ENCODE measurements at places on chromosomes 11 and 22. TPM values are rescaled to one million over a fixed set of nuclear protein-coding genes. Genes with fewer than 3 reads are reported as not detected.

UBQLNL gene
- total RNA-seq: 0.52 TPM

MMP13 gene
- total RNA-seq: not detected

- no peak for DNase-seq
Observed at GRCh38 chr11:19843079-19843478, 130.4 kb downstream of the NAV2 start.

DNA sequence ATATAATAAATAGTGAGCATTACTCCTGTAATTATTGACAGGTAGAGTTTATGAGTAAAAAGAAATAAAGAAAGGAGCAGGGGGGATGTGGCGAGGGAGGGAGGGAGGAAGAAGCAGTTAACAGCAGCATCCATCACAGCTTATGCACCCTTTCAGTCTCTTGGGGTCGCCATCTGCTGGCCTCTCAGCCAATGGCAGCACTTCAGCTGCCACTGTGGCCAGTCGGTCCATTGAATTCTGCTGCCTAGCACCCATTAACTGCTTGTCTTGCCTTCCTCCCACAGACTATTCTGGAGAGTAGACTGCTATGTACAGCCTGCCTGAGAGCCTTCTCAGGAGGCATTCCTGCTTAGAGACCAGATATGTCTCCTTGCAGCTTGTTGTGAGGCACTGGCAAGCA is 388.3 kb downstream of the TENM4 start:
- no peak for DNase-seq

ANKK1 gene
- total RNA-seq: 0.78 TPM

MS4A6E gene
- not detected for total RNA-seq

- peak; percentile 1 for DNase-seq
Observed at GRCh38 chr11:2293531-2293971, 8.2 kb downstream of the C11orf21 start.

RFPL3 gene
- total RNA-seq: not detected

DNA sequence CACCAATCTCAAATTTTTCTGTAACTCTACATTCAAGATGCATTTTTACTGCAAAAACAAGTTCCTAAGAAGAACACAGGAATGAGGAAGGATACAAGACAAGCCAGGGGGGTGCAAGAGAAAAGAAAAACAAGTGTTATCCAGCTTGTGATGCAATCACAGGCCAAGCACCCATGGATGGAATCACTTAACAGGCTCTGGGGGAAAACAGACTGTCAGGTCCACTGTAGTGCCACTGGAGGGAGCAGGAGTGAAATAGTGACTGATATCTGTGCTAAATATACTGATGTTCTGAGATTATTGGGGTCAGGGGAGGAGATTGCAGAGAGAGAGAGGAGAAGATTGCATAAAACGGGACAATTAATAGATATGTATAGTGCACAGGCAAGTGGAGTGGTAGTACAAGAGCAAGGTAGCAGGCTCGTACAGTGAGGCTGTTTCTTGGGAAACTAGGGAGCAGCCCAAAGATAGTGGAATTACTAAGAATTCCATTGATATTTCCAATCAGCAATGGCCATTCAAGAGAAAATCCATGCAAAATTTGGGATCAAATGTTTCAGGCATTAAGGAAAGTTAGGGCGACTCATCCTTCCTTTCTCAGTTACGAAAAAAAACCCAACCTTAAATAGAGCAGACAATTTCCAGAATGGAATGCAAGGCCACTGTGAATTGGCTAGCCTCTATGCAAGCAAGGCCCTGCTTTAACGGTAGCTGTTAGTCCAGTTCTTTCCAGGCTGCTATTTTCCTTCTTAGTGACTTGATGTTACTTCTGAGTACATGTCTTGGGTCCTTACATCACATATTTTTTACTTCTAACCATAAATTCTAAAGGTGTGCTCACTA is 52.2 kb upstream of the CEP126 start:
- DNase-seq: no peak

GRCh38 chr11:47225552-47226400 is 11.0 kb downstream of the DDB2 start:
- no peak for DNase-seq

MAP6 gene
- total RNA-seq: 2.6 TPM

- peak; percentile 68 for DNase-seq
Observed at GRCh38 chr11:15969281-15969680, 387.1 kb downstream of the SOX6 start.

DNA sequence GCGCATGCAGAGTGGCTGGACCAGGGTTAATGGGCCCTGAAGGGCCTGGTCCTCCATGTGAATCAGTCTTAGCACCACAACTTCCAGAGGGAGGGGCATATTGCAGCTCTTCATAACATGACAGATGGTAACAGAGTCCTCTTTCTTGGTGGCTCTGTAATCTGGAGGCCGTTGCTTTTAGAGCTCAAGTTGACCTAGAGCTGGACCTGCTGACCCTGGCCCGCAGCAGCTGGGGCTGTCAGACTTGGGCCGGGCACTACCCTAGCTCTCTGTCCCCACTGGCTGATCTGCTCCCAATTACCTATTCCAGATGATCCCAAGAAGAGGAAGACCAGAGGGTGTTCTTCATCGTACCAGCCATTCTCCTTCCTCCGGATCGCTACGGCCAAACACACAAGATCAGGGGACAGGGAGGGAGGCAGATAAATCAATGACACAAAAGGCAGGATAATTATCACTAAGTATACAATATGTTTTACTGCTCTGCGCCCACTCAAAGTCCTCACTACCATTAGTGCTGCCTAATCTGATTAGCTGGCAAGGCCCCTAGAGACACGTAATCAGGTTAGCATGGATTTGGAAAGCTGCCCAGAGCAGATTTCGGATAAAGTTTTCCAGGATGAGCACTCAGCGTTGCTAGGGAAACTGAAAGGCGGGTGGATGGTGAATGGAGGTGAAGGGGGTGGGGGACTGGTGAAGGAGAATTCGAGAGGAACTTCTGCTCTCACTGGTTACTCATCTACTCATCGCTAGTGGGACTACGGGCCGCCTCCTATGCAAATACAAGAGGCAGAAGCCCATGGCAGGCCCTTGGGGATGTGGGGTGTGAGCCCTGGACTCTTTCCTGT is 64.5 kb upstream of the PHOX2A start:
- peak; percentile 14 for DNase-seq

HTR3A gene
- total RNA-seq: 0.33 TPM

DNA sequence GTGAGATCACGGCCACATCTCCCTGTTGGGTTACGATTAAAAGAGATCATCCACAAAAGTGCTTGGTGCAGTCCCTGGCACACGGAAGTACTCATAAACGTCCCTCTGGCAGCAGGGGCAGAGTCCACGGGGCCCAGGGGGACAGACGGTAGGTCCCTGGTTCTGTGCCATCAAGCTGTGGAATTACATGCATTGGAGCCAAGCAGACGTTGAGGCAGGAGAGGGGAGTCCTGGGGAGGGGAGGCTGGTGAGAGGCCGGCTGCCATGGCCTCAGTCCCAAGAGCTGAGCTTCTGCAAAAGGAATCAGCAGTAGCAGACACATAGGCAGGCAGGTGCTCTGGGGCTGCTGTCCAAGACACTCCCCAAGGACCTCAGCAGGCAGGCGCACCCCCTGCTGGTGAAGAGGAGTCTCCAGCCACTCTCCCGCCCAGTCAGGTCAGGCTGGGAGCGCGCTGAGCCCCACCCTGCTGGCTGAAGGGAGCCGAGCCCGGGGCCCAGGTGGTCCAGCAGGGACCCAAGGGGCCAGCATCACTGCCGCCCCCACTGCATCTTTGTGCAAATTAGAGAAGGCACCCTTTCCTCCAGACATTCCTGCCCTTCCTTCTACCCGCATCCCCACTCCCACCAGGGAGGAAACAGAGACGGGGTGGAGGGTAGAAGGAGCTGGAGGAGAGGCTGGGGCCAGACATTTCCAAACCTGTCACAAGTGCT is 7.6 kb upstream of the KCTD17 start:
- peak; percentile 94 for DNase-seq

GRCh38 chr11:129145276-129145675 is 46.8 kb downstream of the ARHGAP32 start:
- no peak for DNase-seq

GRCh38 chr11:313787-314553 is at the start of gene IFITM1:
IFITM1 (plus strand) TSS chr11:314040; CDS start chr11:314171, 131 bp downstream.
- no peak for DNase-seq

- DNase-seq: no peak
Observed at GRCh38 chr11:135069890-135070289, 657.8 kb upstream of the B3GAT1 start.

DNA sequence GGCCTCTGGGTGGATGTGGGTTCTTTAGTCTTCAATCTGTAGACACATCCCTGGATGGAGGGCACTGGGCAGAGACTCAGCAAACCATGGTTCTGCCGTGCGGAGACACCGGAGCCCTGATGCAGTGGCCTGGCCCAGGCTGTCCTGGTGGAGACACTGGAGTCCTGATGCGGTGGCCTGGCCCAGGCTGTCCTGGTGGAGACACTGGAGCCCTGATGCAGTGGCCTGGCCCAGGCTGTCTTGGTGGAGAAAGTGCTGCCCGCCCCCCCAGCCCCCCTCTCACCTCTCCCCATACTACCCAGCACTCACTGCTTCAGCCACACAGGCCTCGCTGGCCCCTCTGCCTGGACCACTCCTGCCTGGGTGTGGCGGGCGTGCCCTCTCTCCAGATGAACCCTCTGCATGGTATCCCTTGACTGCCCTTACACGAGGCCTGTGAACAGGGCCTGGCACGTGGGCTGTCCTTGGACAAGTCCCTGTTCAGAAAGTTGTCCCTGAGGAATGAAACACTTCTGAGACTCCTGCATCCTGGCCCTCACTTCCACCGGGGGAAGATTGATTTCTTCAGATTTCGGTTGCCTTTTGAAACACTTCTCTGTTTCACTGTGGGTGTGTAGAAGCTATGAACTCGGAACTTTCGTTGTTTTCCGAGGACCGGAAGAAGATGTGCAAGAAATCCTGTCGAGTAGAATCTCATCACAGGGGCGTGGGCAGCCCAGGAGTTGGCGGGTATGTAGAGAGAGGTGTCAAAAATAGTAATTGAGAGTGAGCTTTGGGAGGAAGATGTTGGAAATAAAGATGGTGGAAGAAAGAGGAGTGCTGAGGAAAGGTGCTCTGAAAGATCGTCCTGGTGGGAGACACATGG is 26.2 kb downstream of the IGHMBP2 start:
- no peak for DNase-seq

DNA sequence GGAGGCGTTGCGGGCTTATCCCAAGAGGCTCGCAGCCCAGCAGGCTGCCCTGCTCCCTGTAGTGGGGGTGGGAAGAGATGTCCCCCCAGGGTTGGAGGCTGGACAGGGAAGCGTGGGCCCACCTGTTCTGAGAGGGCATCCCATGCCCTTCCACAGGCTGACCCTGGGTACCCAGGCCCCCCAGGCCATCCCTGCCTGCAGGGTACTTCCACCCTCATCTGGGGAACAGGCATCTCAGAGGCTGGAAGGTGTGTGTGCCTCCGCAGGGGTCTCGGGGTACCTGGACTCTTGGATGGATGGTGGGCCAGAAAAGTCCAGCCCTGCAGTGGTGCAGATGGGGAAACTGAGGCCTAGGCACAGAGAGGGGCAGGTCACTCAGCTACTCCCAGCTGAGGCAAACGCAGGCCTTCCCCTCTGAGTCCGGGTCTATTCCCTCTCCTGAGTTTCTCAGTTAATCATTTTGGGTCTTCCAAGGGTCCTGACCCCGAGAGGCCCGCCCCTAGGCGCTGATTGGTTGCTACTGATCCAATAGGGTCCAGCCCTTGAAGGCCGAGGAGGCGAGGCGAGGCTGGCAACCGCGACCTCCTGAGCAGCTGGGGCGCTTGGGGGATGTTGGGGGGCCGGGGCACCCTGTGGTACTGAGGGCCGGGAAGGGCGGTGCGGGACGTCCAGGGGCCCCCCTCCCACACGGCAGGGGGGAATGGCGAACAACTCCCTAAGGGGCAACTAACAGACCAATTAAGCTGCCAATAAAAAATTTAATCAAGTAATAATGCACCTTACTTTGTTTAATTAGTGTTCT is 23.8 kb downstream of the FLRT1 start:
- no peak for DNase-seq

ZNRF3 gene
- 8.6 TPM for total RNA-seq

DNA sequence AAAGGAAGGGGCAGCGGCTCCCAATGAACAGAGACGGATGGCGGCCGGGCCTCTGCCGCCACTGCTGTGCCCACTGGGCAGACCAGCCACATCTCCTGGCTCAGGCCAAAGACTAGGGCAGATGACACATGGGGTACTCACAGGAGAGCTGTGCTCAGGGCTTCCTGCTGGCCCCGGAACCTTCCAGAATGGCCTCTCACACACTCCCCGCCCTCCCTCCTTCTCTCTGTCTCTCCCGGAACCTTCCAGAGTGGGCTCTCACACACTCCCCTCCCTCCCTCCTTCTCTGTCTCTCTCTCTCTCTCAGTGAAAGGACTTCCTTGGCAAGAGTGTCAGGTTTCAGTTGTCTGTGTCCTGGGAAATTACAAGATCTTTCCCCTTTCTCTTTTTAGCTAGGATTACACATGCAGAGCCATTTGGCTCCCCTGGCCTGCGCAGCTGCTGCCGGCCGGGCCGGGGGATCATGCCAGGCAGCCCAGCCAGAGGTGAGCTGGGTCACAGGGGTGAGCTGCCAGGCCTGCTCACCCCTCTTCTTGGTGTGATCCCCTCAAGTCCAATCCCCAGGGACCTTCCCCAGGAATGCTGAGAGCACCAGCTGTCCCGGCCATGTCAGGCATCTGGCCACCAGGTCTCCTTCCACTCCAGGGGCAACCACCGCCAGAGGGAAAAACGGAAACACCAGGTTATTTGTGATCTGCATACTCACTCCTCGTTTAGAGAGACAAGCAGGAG is 45.3 kb upstream of the ADA2 start:
- DNase-seq: no peak

NAALADL1 gene
- 11.5 TPM for total RNA-seq

DNA sequence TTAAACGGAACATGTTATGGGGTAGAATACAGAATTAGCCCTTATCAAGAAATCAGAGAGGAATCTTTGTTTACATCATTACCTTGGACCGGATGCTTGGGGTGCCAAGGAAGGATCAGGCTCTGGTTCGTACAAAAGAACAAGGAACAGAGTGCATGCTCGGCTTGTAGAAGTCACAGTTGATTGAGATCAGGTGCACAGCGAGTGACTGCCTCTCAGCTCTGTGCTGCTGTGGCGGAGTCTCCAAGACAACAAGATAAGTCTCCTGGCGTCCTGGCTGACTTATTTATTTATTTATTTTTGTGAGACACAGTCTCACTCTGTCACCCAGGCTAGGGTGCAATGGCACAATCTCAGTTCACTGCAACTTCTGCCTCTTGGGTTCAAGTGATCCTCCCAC is 31.8 kb downstream of the GLB1L2 start:
- DNase-seq: no peak

DNA sequence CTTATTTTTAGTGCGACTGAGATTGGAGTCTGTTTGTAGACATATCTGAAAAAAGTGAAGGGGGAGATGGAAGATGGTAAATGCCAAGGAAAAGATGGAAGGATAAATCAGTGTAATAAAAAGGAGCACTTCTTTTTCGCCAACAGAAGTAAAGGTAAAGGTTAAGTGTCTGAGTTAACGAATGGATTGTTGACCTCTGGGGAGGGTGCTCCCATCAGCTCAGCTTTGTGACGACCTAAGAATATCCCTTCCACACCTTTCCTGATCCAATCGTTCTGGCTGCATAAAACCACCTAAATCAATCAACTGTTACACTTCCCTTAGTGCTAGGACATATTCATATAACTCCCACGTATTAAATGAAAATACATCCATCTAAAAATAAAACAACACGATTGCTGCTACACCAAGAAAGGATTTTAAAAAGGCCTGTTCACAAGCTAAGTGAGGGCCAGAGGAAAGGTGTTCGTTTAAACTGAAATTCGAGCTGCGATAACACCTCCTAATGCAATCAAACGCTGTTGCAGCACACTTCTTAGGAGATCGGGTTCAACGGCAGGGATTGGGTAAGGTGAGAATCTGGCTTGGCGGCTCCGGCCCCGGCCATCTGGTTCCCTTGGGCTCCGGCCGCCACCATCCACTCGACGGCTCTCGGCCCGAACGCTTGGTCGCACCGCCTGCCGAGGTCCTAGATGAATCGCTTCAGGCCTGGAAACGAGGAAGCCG is 658 bp downstream of the C11orf71 start:
- DNase-seq: peak; percentile 81

GRCh38 chr11:65915821-65916251 is 3.0 kb downstream of the C11orf68 start:
- DNase-seq: peak; percentile 72

Measured in body of pancreas (tissue), 4 donors.